CD14-positive monocyte (primary cell): ENCODE measurements at places on chromosomes 11 and 22. TPM values are rescaled to one million over a fixed set of nuclear protein-coding genes. Genes with fewer than 3 reads are reported as not detected.

GLB1L3 gene
- polyA plus RNA-seq, result not detected in 2 replicates

EXPH5 gene
- not detected for polyA plus RNA-seq

TREH gene
- not detected for polyA plus RNA-seq

GRCh38 chr11:70334351-70334995, 63.9 kb upstream of the CTTN start:
- peaks cover 93% of the 10 kb centered on the region for H3K36me3 ChIP-seq
- H3K27ac ChIP-seq, result no peak overlapping the region
- DNase-seq, result no peak

MS4A12 gene
- polyA plus RNA-seq, result not detected

GRCh38 chr11:14150878-14151277, 188.4 kb downstream of the SPON1 start:
- no peak for DNase-seq
- no peaks in the 10 kb centered on the region for H3K27me3 ChIP-seq
- H3K4me3 ChIP-seq, result no peak overlapping the region
- H3K4me1 ChIP-seq, result no peaks in the 10 kb centered on the region
- no peaks in the 10 kb centered on the region for H3K36me3 ChIP-seq

DNA sequence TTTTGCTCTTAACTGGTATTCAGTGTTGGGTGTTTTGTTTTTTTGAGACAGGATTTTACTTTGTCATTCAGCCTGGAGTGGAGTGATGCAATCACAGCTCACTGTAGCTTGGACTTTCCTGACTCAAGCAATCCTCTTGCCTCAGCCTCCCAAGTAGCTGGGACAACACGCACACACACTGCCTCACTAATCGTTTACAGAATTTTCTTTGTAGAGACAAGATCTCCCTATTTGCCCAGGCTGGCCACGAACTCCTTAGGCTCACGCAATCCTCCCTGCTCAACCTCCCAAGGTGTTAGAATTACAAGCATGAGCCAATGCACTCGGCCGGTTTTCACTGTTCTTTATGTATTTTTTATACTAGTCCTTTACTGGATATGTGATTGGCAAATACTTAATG, 51.0 kb upstream of the IGLL5 start:
- H3K27ac ChIP-seq, result no peak overlapping the region
- H3K27me3 ChIP-seq, result no peaks in the 10 kb centered on the region
- peak; percentile 93 for DNase-seq
- no peaks in the 10 kb centered on the region for H3K36me3 ChIP-seq

DNA sequence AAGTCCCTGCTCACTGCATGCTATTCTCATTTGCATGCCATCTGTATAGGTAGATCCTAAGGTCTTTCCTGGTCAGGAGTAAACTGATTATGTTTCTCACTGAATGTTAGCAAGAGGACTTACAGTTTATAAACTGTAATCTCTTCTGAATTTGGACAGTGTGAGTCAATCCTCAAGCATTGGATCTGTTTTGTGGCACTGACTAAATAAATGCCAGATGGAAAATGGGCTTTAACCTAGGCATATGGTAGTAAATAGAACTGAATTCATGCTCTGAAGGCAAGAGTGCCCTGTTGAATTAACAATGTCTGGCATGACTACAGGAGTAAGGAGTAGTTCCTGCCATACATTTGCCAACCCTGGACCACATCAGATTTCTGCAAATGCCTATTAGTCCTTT, 11.4 kb downstream of the FAM181B start:
- H3K27ac ChIP-seq, result no peak overlapping the region
- H3K4me3 ChIP-seq, result no peak overlapping the region
- H3K36me3 ChIP-seq, result no peaks in the 10 kb centered on the region
- no peak for DNase-seq
- H3K4me1 ChIP-seq, result no peaks in the 10 kb centered on the region
- peaks cover 3% of the 10 kb centered on the region for H3K27me3 ChIP-seq

DNA sequence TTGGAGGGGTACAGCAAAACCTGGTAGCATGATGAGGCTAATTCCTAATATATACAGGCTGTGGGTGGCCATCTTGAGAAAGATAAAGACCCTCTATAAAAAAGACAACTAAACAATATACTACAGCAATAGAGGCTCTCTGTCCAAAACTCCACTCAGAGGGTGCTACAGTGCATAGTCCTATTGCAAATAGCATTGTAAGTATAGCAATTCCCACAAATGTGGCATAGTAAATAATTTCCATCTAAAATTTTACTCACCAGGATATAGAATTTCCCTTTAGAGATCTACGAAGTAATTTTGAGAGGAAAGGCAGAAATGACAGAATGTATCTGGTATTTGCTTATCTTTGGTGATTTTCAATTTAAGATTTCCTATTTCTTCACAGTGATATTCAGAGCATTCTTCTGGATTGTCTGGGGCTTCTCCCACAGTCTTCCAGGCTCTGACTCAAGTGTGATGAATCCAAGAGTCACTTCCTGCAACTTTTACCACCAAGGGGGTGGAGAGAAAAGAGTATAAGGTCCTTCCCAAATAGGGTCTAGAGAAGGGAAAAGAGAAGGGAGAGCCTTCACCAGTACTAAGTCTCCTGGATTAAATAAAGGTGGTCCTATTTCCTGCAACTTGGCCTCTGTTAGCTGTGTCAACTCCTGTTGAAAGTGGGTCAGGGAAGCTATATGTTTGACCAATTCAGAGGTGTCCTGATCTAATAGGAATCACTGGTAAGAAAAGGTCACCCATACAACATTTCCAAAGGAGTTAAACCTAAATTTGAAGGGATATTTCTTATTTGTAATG, 1054.7 kb upstream of the CNTN5 start:
- H3K4me1 ChIP-seq, result no peaks in the 10 kb centered on the region
- no peak overlapping the region for H3K27ac ChIP-seq
- no peaks in the 10 kb centered on the region for H3K36me3 ChIP-seq
- no peak for DNase-seq
- no peaks in the 10 kb centered on the region for H3K27me3 ChIP-seq

- no peaks in the 10 kb centered on the region for H3K36me3 ChIP-seq
- DNase-seq, result no peak
- no peak overlapping the region for H3K27ac ChIP-seq
- no peaks in the 10 kb centered on the region for H3K27me3 ChIP-seq
- H3K4me1 ChIP-seq, result no peaks in the 10 kb centered on the region
Observed at GRCh38 chr11:111582163-111582562, 20.1 kb upstream of the SIK2 start.

OR5A1 gene
- not detected for polyA plus RNA-seq

ISX gene
- polyA plus RNA-seq, result not detected in 2 replicates

- H3K4me1 ChIP-seq, result peaks cover 24% of the 10 kb centered on the region
- no peaks in the 10 kb centered on the region for H3K27me3 ChIP-seq
- peak overlapping the region; percentile 12 for H3K27ac ChIP-seq
- peaks cover 27% of the 10 kb centered on the region for H3K36me3 ChIP-seq
- peak; percentile 25 for DNase-seq
Observed at GRCh38 chr22:31488988-31489617, 539 bp downstream of the EIF4ENIF1 start.
